ENCODE measurements at places on chromosomes 4 and X.

DNA sequence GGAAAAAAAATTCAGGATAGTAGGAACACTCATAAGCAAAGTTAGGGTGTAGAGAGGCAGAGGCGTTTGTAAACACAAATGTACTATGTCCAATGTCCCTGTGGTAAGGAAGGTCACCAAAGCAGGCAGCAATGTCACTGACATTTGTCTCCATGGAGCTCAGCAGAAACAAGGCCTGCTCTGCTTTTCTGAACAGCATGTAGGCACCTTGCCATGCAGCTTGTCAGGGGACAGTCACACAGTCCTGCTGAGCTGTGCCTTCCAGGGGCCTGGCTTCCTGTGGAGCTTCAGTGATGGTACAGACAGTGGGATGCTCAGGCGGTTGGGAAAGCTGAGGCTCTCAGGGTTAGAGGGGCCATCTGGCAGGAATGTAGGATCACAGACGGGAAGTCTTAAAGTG is 74.5 kb upstream of the HS3ST1 start:
- DNase-seq: no peak

- no peak for DNase-seq
Observed at GRCh38 chrX:11499076-11500044, 166.4 kb downstream of the ARHGAP6 start.

- no peak for DNase-seq
Observed at GRCh38 chr4:21113496-21114223, 413.4 kb downstream of the PACRGL start.

DNA sequence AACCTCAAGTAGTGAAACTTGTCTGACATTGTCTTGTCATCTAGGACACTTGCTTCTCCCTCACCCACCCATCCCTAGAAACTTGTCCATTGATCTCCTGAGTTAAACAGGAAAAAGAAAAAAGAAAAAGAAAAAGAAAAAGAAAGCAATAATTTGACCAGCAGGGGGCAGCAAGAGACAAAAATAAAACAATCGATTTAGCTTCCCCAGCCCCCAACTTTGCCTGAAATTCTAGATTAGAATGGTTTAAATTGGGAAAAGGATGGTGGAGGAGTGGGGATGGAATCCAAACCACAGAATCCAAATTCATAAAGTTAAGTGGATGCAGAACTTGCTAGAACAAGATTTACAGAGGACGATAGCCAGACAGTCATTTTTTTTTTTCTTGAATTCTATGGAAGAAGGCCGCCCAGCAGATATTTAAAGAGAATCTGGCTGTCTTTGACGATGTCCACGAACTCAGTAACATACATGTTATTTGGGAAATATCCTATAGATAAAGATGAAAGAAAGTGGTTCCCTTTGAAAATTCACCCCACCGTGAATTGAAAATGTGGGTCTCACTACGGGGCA is 282.9 kb downstream of the USP46 start:
- no peak for DNase-seq
